ENCODE measurements at places on chromosomes 7 and 10. TPM values are rescaled to one million over a fixed set of nuclear protein-coding genes. Genes with fewer than 3 reads are reported as not detected.

GRCh38 chr10:101771380-101771779 lies 4.5 kb downstream of the FGF8 start:
- H3K36me3 ChIP-seq, result no peaks in the 10 kb centered on the region
- no peak for DNase-seq
- no peak overlapping the region for H3K27ac ChIP-seq
- H3K4me1 ChIP-seq, result peaks cover 14% of the 10 kb centered on the region
- no peak overlapping the region for H3K4me3 ChIP-seq

GRCh38 chr7:110358028-110358427 lies 732.9 kb upstream of the LRRN3 start:
- H3K36me3 ChIP-seq, result no peaks in the 10 kb centered on the region
- H3K27me3 ChIP-seq, result no peaks in the 10 kb centered on the region
- DNase-seq, result no peak
- no peak overlapping the region for H3K27ac ChIP-seq
- H3K4me1 ChIP-seq, result no peaks in the 10 kb centered on the region
- no peak overlapping the region for H3K4me3 ChIP-seq

DNA sequence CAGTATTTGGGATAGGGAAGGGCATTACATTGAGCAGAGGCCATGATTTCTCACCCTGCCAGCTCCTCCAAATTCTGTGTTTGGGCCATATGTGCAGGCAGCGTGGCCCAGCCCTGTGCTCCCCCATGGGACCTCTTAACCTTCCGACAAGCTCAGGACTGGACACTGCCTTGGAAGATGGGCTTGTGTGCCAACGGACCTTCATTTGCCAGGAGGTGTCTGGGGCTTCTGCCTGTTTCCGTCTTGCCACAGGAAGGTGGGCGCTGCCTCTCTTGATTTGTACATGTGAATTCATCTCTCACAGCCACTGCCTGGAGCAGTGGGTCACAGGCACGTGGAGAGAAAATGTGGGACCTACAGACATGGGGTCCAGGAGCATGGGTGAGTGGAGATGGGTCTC lies 272.6 kb downstream of the CCSER2 start:
- no peak overlapping the region for H3K4me3 ChIP-seq
- H3K4me1 ChIP-seq, result no peaks in the 10 kb centered on the region
- no peaks in the 10 kb centered on the region for H3K36me3 ChIP-seq
- no peaks in the 10 kb centered on the region for H3K27me3 ChIP-seq
- DNase-seq, result no peak

DNA sequence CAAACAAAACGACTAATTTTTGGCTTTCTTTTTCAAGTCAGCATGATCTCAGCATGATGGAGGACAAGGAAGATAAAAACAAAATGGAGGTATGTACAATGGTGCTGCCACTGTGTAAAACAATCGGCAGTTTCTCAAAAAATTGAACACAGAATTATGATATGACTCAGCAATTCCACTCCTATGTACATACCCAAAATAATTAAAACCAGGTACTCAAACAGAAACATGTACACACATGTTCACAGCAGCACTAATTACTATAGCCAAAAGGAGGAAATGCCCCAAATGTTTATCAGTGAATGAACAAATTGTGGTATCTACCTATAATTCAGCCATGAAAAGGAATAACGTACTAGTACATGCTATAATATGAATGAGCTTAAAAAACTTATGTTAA lies 29.9 kb downstream of the SNX13 start:
- H3K4me1 ChIP-seq, result no peaks in the 10 kb centered on the region
- no peaks in the 10 kb centered on the region for H3K27me3 ChIP-seq
- no peaks in the 10 kb centered on the region for H3K36me3 ChIP-seq
- no peak overlapping the region for H3K4me3 ChIP-seq

Gene STRIP2
- 5.8 TPM for polyA plus RNA-seq

Gene PNLIPRP1
- 0.15 TPM for polyA plus RNA-seq

DNA sequence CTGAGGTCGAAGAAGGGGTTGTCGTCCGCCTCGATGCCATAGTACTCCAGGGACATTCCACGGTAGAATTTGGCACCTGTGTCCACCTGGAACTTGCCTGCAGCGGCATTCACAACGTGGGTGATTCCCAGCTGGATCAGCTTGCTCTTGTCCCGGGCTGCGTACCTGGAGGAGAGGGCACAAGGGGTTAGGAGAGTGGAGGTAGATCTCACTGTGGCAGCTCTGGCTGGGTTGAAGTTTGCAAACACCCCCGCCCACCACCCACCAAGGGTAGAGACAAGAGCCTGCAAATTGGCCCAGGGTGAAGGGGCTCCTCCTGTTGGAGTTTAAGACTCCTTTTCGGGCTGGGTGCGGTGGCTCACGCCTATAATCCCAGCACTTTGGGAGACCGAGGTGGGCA lies 15.8 kb upstream of the SAMD8 start:
- H3K27ac ChIP-seq, result no peak overlapping the region
- DNase-seq, result no peak
- H3K4me1 ChIP-seq, result peaks cover 7% of the 10 kb centered on the region
- no peaks in the 10 kb centered on the region for H3K36me3 ChIP-seq
- no peak overlapping the region for H3K4me3 ChIP-seq
- H3K27me3 ChIP-seq, result no peaks in the 10 kb centered on the region

DNA sequence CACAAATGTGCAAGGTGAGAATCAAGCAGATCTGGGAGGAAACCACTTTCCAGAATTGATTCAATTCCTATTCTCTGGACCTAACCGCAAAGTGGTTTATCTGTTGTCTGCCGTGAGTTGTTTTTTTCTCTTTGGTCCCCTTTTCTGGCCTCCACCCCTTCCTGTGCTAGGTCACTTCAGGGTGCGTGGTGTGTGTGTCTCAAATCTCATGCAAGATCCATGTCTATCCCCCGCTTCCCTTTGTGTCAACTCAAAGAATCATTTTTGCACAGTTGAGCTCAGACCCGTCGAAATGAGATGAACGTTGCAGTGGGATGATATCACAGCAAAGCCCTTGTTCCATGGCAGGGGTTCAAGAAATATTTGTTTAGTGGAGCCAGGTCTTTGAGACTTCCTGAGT lies 184.5 kb downstream of the GATA3 start:
- no peaks in the 10 kb centered on the region for H3K36me3 ChIP-seq
- H3K27me3 ChIP-seq, result peaks cover 10% of the 10 kb centered on the region
- H3K4me1 ChIP-seq, result no peaks in the 10 kb centered on the region
- DNase-seq, result no peak
- H3K4me3 ChIP-seq, result no peak overlapping the region
- no peak overlapping the region for H3K27ac ChIP-seq

Gene ANKIB1
- polyA plus RNA-seq, result 43.0 TPM

- DNase-seq, result no peak
- H3K27me3 ChIP-seq, result no peaks in the 10 kb centered on the region
- peaks cover 10% of the 10 kb centered on the region for H3K36me3 ChIP-seq
Observed at GRCh38 chr10:3781468-3782145, 3.4 kb downstream of the KLF6 start.

GRCh38 chr10:110498982-110499795 lies 1.5 kb downstream of the DUSP5 start:
- H3K27ac ChIP-seq, result peak overlapping the region; percentile 22
- peak overlapping the region; percentile 64 for H3K4me3 ChIP-seq
- DNase-seq, result no peak

- H3K27me3 ChIP-seq, result no peaks in the 10 kb centered on the region
- DNase-seq, result no peak
- no peaks in the 10 kb centered on the region for H3K36me3 ChIP-seq
- peaks cover 11% of the 10 kb centered on the region for H3K4me1 ChIP-seq
- H3K4me3 ChIP-seq, result no peak overlapping the region
Observed at GRCh38 chr7:149855361-149856305, 17.5 kb downstream of the ZNF862 start.

DNA sequence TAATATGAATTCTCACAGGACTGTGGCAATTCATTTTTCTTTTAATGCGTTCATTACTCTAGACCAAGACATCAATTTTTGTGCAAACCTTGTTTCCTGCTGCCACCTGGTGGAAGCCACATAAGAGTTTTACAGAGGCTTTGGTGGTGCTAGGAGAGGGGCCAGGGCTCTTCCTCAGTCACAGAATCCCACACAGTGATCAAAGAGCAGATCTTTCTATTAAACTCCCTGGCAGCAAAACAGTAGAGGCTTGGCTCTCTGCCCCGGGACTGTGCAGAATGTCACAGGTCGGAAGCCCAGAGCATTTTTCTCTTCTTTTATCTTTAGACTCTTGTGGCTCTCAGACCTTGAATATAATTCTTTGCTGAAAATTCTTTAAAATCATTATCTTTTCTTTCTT lies 506.4 kb upstream of the C7orf33 start:
- DNase-seq, result peak; percentile 92
- no peaks in the 10 kb centered on the region for H3K36me3 ChIP-seq
- H3K27me3 ChIP-seq, result no peaks in the 10 kb centered on the region
- no peaks in the 10 kb centered on the region for H3K4me1 ChIP-seq
- H3K4me3 ChIP-seq, result no peak overlapping the region
- H3K27ac ChIP-seq, result no peak overlapping the region

DNA sequence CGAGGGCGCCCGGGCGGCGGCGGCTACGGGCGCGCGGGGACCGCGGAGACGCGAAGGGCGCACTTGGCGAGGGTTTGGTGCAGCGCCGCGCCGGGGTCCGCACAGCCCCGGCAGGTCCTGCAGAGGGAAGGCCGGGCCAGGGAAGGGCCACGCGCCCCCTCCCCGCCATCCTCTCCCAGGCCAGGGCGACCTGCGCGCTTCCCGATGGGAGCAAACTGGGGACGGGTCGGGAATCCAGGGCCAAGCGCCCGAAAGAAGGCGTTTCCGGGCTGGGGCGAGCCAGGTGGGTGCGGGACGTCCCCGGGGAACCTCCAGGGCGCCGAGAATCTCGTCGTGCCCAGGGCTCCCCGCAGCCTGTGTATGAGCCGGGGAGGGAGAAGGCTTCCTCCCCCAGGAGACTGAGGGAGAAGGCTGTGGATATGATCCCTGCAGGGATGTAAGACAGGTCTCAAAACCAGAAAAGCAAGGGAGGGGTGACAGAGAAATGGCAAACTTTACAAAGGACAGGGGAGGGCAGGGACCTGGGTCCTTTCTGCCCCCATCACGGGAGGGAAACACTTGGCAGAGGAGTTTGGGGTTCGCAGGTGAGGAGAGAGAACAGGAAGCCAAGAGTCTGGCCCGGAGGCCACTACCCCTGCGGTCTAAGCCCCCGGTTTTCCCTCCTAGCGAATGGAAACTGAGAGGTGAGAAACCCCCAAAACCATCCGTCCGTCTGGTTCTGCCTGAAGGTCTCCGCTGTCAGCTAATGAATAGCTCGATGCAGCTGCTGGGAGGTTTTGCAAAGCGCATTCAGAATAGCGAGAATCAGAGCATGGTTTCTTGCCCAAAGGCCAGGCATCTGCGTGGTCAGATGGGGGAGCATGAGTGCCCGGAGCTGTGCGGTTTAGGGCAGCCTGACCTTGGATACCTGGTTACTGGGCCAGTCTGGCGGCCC lies 674 bp downstream of the AMZ1 start:
- H3K4me1 ChIP-seq, result peaks cover 22% of the 10 kb centered on the region
- no peaks in the 10 kb centered on the region for H3K36me3 ChIP-seq
- H3K4me3 ChIP-seq, result no peak overlapping the region
- peaks cover 23% of the 10 kb centered on the region for H3K27me3 ChIP-seq

DNA sequence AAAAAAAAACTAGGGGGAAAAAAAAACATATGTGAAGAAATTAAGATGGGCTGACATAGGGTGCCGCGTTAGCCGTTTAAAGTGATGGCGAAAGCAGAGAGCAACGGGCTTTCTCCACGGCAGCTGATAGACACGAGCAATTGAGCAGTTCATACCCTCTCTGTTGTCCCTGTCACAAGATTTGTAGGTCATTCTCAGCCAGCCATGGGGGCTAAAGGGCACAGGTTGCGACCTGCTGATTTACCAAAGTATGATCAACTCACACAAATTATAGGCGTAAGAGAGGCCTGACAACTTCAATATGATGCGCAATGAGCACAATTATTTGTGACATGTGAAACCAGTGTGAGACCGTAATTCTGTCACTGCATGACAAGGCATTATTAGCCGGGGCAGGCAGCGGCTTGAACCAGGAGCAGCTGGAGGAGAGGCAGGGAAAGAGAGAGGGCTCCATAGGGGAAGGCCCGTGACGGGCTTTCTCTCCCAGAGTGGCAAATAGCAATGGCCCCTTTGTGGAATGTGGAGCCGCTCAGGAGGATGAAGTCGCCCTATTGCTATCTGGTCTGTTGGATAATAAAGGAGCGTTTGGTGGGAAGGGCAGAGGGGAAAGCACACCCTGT lies 195.1 kb upstream of the HABP2 start:
- no peak overlapping the region for H3K4me3 ChIP-seq
- H3K4me1 ChIP-seq, result no peaks in the 10 kb centered on the region
- H3K36me3 ChIP-seq, result no peaks in the 10 kb centered on the region
- H3K27ac ChIP-seq, result no peak overlapping the region

GRCh38 chr7:608361-608760 lies 88.7 kb upstream of the PDGFA start:
- no peak overlapping the region for H3K4me3 ChIP-seq
- H3K36me3 ChIP-seq, result no peaks in the 10 kb centered on the region
- no peak for DNase-seq
- H3K27ac ChIP-seq, result peak overlapping the region; percentile 57
- peaks cover 11% of the 10 kb centered on the region for H3K4me1 ChIP-seq
- no peaks in the 10 kb centered on the region for H3K27me3 ChIP-seq

DNA sequence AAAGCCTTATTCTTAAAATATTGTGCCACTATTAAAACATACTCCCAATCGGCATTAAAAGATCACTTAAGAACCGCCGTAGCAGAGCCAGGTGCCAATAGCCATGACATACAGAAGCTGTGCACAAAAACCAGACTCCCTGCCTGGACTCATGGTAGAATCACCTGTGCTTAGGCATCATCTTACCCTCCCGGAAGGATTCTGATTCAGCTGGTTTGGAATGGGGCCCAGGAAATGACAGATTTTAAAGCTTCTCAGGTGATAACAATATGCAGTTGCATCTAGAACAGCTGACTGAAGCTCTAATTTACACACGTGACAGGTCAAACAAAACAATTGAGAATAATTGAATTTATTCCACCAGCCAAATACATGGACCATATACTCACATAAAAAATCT lies 10.7 kb downstream of the A1CF start:
- no peak overlapping the region for H3K4me3 ChIP-seq
- no peak for DNase-seq
- H3K4me1 ChIP-seq, result no peaks in the 10 kb centered on the region
- no peaks in the 10 kb centered on the region for H3K27me3 ChIP-seq
- H3K36me3 ChIP-seq, result no peaks in the 10 kb centered on the region

GRCh38 chr10:62852961-62853702 lies 37.0 kb upstream of the EGR2 start:
- no peak overlapping the region for H3K27ac ChIP-seq
- H3K4me3 ChIP-seq, result no peak overlapping the region
- no peaks in the 10 kb centered on the region for H3K27me3 ChIP-seq
